Adipocyte (in vitro differentiated cells): ENCODE measurements at places on chromosomes 4 and X.

DNA sequence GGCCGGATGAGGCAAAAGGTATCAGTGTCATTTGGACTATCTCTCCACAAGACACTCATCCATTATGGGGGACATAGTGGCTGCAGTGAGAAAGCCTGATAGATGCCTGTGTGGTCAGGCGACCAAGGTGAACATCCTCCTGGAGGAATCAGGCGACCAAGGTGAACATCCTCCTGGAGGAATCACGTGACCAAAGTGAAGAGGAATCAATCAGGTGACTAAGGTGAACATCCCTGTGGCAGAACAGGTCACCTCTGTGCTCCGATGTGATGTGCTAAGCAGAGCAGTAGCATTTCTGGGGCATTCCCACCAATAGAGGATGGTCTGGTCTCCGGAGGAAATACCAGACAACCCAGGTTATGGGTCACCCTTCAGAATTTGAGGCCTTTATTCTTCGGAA is 44.0 kb downstream of the RNF212 start:
- DNase-seq = no peak

GRCh38 chr4:24574236-24574635 is 10.1 kb downstream of the DHX15 start:
- DNase-seq = no peak

DNA sequence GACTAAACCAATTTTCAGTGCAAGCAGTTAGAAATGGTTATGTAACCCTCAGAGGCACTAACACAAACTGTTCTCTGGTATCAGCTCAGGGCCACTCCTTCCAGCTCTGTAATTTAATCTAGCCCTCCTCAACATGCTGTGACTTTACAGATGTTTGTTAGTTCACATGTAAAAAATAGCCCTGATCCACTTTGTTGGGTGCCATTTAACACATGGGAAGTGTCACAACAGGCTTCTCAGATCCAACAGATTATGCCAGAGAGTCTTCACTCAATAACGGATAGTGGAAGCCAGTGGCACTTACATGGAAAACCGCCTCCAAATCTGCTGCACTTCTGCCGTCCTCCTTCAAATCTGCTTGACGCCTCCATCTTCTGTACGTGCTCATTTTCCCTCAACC is 51.6 kb downstream of the ATP8A1 start:
- DNase-seq = no peak

DNA sequence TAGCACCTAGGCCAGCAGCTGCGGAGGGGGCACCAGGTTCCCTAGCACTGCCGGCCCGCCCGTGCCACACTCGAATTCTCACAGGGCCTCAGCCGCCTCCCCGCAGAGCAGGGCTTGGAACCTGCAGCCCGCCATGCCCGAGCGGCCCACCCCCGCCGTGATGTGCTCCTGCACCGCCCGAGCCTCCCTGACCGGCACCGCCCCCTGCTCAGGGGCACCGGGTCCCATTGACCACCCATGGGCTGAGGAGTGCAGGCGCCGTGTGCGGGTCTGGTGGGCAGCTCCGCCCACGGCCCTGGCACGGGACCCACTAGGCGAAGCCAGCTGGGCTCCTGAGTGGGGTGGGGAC is 35.4 kb upstream of the ENPP6 start:
- no peak for DNase-seq

GRCh38 chr4:137451172-137451825 is 81.0 kb downstream of the PCDH18 start:
- no peak for DNase-seq

- DNase-seq = no peak
Measured at GRCh38 chr4:188196134-188196735, 57.0 kb downstream of the TRIML1 start.
